ENCODE measurements at places on chromosomes 4 and X.

DNA sequence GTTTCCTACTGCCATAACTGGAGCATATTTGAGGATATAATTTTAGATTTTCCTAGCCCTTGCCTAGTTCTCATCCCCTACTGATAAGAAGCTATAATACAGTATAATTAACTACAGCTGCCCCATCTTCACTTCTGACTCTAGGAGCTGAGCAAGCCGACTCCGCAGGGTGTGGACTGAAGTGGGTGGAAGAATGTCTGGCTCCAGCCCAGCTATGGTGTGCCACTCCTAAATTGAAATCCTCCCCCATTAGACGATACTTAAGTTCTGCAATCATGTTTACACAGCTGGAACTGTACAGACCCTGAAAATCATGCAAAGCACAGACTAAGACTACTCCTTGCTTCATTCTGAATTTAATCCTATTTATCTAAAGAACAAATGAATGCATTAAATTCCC is 93.1 kb downstream of the PCDH19 start:
- no peaks in the 10 kb centered on the region for H3K27me3 ChIP-seq
- H3K4me1 ChIP-seq, result no peaks in the 10 kb centered on the region
- H3K36me3 ChIP-seq, result no peaks in the 10 kb centered on the region
- DNase-seq, result no peak

DNA sequence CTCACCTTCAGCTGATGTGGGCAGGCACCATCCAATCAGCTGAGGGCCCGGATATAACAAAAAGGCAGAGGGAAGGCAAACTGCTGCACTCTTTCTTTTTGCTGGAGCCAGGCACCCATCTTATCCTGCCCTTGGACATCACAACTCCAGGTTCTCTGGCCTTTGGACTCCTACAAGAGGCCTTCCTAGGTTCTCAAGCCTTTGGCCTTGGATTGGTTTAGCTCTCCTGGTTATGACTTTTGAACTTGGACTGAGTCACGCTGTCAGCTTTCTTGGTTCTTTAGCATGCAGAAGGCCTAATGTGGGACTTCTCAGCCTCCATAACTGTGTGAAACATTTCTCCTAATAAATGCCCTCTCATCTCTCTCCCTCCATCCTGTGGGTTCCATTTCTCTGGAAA is 23.0 kb upstream of the N4BP2 start:
- DNase-seq, result no peak
- no peak overlapping the region for H3K27ac ChIP-seq
- H3K4me3 ChIP-seq, result no peak overlapping the region
- no peaks in the 10 kb centered on the region for H3K4me1 ChIP-seq

GRCh38 chr4:11791797-11792196 is 363.1 kb upstream of the HS3ST1 start:
- no peaks in the 10 kb centered on the region for H3K27me3 ChIP-seq
- H3K36me3 ChIP-seq, result no peaks in the 10 kb centered on the region
- no peaks in the 10 kb centered on the region for H3K4me1 ChIP-seq
- H3K27ac ChIP-seq, result no peak overlapping the region
- no peak for DNase-seq
- no peak overlapping the region for H3K4me3 ChIP-seq

- no peak for DNase-seq
- no peak overlapping the region for H3K4me3 ChIP-seq
- no peaks in the 10 kb centered on the region for H3K27me3 ChIP-seq
- no peaks in the 10 kb centered on the region for H3K36me3 ChIP-seq
- no peak overlapping the region for H3K27ac ChIP-seq
- no peaks in the 10 kb centered on the region for H3K4me1 ChIP-seq
These were observed 49.3 kb upstream of the MAGED4B start for GRCh38 chrX:52118262-52118661.

DNA sequence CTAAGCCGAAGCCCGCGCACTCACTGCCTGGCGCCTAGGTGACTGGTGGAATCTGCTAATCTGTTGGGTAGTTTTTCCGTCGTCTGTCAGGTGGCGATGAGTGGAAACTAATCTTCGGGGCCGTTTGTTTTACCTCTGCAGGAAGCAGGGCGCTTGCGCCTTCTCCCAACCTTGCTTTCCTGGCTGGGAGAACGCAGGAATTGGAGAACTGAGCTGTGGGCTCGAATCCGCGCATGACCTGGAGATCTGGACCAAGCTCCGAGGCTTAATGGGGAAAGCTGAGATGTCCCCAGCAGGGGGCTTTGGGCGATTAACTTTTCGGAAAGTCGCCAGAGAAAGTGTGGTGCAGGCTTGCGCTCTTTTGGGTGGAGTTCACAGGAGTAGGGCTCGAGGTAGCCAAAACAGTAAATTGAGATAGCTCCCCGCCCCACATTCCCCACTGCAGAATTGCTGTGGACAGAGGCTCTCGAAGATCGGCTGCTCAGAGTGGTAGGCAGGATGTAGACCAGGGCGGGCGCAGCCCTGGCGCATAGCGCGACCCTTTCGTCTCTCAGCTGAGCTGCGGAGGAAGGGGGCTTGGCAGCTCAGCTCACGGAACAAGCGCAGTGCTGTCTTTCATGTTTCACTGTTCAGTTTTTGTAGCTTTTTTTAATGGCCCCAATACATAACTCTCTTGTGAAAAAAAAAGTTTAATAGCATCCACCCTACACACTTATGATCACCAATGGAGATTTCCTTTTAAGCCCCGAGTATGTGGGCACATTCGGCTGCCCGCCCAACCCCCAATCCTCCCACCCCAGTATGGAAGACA is 2.7 kb upstream of the FGF5 start:
- H3K27me3 ChIP-seq, result peaks cover 75% of the 10 kb centered on the region
- H3K27ac ChIP-seq, result no peak overlapping the region
- H3K4me3 ChIP-seq, result no peak overlapping the region
- H3K36me3 ChIP-seq, result no peaks in the 10 kb centered on the region
- no peak for DNase-seq
- peaks cover 21% of the 10 kb centered on the region for H3K4me1 ChIP-seq

DNA sequence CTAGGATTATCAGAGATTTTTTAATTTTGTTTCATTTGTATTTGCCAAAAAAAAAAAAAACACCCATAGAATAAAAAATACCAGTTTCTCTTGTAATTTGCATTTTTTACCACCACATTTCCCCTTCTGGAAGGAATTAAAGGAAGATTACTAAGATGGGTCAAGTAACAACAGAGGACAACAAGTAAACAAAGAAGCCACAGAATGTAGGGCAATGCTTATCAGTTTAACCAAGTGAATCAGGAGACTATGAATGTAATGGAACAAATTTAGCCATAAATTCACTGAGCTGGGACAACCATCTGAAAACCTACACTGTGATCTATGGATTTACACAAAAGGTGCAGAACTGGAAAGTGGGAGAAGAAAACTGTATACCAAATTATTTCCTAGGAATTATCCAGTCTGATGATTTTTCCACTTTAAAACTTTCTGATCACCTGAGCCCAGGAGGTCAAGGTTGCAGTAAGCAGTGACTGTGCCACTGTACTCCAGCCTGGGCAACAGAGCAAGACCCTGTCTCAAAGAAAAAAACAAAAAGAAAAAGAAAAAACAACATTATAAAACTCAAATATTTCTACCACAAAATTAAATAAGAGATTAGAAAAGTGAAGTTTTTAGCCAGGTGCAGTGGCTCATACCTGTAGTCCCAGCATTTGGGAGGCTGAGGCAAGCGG is 32.4 kb downstream of the LRBA start:
- H3K36me3 ChIP-seq, result no peaks in the 10 kb centered on the region
- no peak overlapping the region for H3K27ac ChIP-seq
- no peaks in the 10 kb centered on the region for H3K27me3 ChIP-seq
- no peak for DNase-seq

GRCh38 chrX:30982467-30982866 is 89.4 kb downstream of the FTHL17 start:
- H3K4me3 ChIP-seq, result no peak overlapping the region
- no peaks in the 10 kb centered on the region for H3K27me3 ChIP-seq
- no peaks in the 10 kb centered on the region for H3K36me3 ChIP-seq
- H3K27ac ChIP-seq, result no peak overlapping the region
- no peaks in the 10 kb centered on the region for H3K4me1 ChIP-seq

DNA sequence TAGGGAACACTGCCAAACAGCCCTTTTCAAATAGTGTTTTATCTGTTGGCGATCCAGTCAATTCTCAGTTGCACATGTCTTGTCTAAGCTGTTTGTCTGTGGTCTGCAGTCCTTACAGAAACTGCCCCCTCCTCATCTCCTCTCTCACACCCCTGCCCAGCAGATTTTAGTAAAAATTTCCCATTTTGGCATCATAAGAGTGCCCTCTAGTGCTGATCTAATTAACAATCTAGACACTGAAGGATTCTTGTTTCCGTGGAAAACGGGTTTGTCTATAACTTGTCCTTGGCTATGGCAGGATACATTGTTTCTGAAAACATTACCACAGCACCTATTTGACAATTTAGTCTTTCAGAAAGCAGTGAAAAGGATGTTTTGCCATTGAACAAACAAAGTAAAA is 227.2 kb upstream of the MBNL3 start:
- H3K4me3 ChIP-seq, result no peak overlapping the region
- no peaks in the 10 kb centered on the region for H3K36me3 ChIP-seq
- DNase-seq, result no peak
- no peaks in the 10 kb centered on the region for H3K4me1 ChIP-seq

GRCh38 chr4:186554914-186555827 is at the start of gene MTNR1A:
TSS of gene MTNR1A (minus strand) at chr4:186555567. CDS start at chr4:186555365, 202 bp downstream.
- no peaks in the 10 kb centered on the region for H3K36me3 ChIP-seq
- H3K27me3 ChIP-seq, result peaks cover 58% of the 10 kb centered on the region
- no peak for DNase-seq
- H3K4me1 ChIP-seq, result no peaks in the 10 kb centered on the region
- H3K27ac ChIP-seq, result no peak within 1 kb of the TSS

DNA sequence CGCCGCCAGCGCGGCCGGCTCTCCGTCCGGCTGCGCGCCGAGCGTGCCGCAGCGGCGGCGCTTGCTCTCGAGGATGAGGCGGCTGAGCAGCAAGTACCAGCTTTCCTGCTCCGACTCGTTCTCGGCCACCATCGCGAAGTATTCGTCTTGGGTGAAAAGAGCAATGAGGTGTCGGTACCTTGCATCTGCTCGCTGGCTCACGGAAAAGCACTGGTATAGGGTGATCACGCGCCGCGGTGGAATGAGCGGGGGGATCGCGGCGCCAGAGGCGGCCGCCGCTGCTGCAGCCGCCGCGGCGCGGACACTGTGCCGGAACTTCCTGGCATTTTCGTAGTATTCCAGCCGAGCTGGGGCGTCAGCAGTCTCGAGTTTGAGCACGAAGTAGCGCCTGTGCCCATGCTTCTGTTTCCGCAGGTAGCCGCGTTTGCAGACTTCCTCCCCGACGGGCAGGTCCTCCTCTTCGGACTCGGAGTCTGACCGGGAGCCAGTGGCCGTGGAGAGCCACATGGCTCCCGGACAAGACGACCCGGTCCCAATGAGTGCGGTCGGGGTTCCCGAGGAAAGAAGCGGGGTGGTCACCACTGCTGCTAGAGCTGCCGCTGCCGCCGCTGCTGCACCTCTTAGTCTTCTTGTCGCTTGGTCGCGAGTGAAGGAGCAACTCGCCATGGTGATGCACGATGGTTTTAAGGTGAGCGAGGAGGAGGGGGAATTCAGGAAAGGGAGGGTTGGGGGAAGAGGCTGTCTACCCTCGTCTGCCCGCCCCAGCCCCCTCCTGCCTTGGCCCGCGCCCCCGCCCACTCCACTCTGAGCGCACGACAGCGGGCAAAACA is 469 bp downstream of the IRS4 start:
- H3K27ac ChIP-seq, result no peak overlapping the region
- H3K27me3 ChIP-seq, result peaks cover 82% of the 10 kb centered on the region
- H3K4me3 ChIP-seq, result peak overlapping the region; percentile 35
- H3K4me1 ChIP-seq, result no peaks in the 10 kb centered on the region

- no peak for DNase-seq
- H3K27me3 ChIP-seq, result no peaks in the 10 kb centered on the region
- no peak overlapping the region for H3K4me3 ChIP-seq
These were observed 40.9 kb downstream of the CPEB2 start for GRCh38 chr4:15043226-15043625.

- H3K27ac ChIP-seq, result peak overlapping the region; percentile 57
- peak overlapping the region; percentile 30 for H3K4me3 ChIP-seq
These were observed 31.4 kb upstream of the BBS12 start for GRCh38 chr4:122701061-122701460.

DNA sequence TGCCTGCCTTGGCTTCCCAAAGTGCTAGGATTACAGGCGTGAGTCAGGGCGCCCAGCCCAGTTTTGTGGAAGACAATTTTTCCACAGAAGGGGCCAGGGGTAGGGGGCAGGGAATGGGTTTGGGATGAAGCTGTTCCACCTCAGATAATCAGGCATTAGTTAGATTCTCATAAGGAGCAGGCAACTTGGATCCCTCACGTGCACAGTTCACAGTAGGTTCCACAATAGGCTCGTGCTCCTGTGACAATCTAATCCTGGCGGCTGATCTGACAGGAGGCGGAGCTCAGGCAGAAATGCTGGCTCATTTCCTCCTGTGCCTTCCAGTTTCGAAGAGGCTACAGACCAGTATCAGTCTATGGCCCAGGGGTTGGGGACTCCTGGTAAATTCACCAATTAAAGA is 491.6 kb upstream of the AADAT start:
- H3K27me3 ChIP-seq, result no peaks in the 10 kb centered on the region
- no peak for DNase-seq
- no peak overlapping the region for H3K27ac ChIP-seq
- no peak overlapping the region for H3K4me3 ChIP-seq
- H3K4me1 ChIP-seq, result no peaks in the 10 kb centered on the region
- no peaks in the 10 kb centered on the region for H3K36me3 ChIP-seq

DNA sequence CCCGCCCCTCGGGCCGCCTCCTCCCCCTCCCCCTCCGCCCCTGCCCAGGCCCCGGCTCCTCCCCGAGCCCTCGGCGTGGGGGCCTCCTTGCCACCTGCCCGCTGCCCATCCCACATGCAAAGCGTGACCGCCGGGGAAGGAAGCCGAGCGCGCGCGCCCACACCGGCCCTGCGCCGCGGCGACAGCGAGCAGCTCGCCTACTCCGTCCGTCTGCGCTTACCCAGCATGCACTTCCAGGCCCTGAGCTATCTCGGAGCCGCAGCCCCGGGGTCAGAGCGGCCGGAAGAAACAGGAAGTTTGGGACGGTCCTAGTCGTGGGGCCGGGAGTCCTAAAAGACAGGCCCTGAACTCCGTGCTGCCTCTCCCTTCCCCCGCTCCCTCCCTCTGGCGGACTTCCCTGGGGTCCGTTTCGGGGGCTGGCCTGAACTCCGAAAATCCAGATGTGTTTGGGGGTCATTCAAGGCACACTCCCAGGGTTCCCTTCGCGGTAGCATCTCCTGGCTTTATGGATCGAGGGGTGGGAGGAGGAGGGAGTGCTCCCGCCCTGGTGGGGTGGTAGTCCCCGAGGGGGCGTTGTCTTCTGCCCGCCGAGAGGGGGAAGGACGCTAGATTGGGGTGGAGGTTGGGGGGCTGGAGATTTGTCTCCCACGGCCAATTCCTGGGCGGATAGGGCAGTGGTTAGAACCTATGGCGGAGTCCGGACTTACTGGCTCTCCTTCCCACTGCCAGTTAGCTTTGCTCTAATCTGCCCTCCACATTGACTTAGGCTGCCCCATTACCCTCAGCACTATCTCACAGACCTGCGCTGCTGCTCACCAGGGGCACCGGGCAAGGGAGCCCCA is 25.0 kb upstream of the BCORL1 start:
- H3K36me3 ChIP-seq, result no peaks in the 10 kb centered on the region
- peak overlapping the region; percentile 39 for H3K4me3 ChIP-seq
- H3K27ac ChIP-seq, result peak overlapping the region; percentile 52
- H3K4me1 ChIP-seq, result no peaks in the 10 kb centered on the region
- DNase-seq, result peak; percentile 67
